Inflammatory macrophage (primary cell): ENCODE measurements at places on chromosomes 6 and 20.

- no peak for DNase-seq
Measured at GRCh38 chr6:68473433-68474210, 161.5 kb upstream of the ADGRB3 start.

GRCh38 chr20:37501940-37502339, 19.1 kb upstream of the NNAT start:
- no peak for DNase-seq

DNA sequence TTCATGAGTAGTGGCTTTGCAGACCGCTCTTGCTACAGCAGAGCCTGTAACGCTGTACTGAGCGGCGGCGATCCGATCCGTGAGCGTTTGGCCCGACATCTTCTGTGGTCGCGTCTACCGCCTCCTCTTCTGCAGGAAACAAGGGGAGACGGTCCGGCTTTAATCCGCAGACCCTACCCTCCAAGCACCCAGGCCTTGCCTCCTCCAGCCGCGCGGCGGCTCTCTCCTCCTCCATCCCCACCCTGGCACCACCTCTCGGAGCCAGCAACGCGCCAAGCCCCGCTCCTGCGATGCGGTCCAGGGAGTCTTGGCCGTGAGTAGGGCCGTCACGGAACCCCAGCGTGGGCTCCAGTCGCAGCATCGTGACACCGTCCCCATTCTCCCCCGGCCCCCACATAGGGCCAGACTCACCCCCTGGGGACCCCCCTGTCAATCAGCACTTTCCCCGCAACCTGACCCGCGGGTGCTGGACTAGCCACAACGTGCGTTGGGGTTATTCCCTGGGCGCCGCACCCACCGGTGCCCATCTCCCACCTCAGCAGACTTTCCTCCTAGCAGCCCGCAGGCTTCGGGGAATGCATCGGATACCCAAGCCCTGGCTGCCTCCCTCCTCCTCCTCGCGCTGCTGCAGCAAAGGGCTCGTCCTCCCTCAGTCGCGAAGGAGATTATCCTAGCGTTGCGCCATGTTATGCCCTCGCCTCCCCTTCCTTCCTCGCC, 914 bp downstream of the SNAP91 start:
- no peak for DNase-seq

DNA sequence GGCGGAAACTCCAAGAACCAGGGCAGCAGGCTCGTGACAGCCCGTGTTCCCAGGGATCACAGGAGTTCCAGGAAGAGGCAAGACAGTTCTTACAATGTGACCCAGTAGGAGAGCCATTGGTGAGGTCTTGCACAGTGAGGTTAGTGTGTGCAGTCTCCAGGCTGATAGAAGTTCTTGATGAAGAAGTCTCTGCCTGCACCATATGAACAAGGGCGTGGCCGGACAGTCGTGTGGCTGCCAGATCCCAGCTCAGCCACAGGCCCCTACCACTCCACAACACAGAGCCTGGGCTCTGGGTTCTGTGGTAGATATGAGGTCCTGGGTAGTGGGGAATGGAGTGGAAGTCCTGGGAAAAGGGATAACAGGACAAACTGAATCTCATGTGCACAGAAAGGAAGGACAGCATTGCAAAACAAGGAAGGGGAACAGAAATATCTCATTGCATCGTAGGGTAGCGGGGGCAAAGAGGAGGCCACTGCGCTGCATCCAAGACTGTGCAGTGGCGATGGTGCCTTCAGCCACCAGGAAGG, 65.2 kb downstream of the STX11 start:
- DNase-seq, result peak; percentile 63

DNA sequence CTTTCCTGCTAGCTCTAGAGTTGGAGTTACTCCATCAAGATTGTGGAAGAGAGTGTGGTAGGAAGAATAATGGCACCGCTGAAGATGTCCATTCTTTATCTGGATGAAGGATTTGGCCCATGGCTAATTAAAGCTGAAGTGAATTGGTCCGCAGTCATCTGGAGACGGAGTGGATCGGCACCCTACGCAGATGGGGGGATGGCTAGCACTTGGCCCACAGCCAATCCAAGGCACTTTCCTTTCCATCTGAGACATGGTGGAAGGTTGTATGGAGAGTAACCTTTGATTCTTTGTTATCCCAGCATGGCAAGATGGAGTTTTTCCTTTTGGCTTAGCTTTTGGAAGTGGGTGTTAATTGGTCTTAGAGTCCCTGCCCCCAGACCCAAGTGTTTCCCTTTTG, 88.3 kb downstream of the JPH2 start:
- no peak for DNase-seq
